ENCODE measurements at places on chromosomes 5 and 9. TPM values are rescaled to one million over a fixed set of nuclear protein-coding genes. Genes with fewer than 3 reads are reported as not detected.

The MEGF10 gene
- total RNA-seq: not detected

The TMC1 gene
- not detected for total RNA-seq

The ADGRV1 gene
- not detected for total RNA-seq

The NPR3 gene
- total RNA-seq: 4.6 TPM

The TMEM232 gene
- total RNA-seq: 1.2 TPM

The ERAP2 gene
- 8.0 TPM for total RNA-seq

The EXD3 gene
- 7.3 TPM for total RNA-seq

The TRIM7 gene
- 3.2 TPM for total RNA-seq

The DBH gene
- total RNA-seq: not detected

The LCN9 gene
- total RNA-seq: not detected

The ANKRD34B gene
- not detected for total RNA-seq

The NUTM2G gene
- not detected for total RNA-seq

The MAT2B gene
- total RNA-seq: 76.1 TPM

The NINJ1 gene
- total RNA-seq: 84.5 TPM

The ADCY2 gene
- total RNA-seq: not detected

The OR1B1 gene
- total RNA-seq: not detected

The TAS2R1 gene
- not detected for total RNA-seq

The TESK1 gene
- total RNA-seq: 14.4 TPM

The NOTCH1 gene
- total RNA-seq: 14.4 TPM

The QRFP gene
- total RNA-seq: not detected

The TAF11L5 gene
- total RNA-seq: not detected

The EFNA5 gene
- total RNA-seq: 1.2 TPM

The FOXD4L6 gene
- total RNA-seq: not detected

The ZBTB34 gene
- total RNA-seq: 2.5 TPM

The CAMK2A gene
- total RNA-seq: 0.29 TPM

The FGFR4 gene
- total RNA-seq: 0.29 TPM

The LTC4S gene
- 0.89 TPM for total RNA-seq

The HAND1 gene
- 0.18 TPM for total RNA-seq

The SLC45A2 gene
- total RNA-seq: not detected

The SV2C gene
- not detected for total RNA-seq

All from myometrial cell (primary cell).